Globus pallidus (tissue), 1 donor: ENCODE measurements at places on chromosomes 13 and 19.

- no peak for DNase-seq
Observed at GRCh38 chr13:42836930-42837690, 55.7 kb downstream of the FAM216B start.

- DNase-seq = no peak
Observed at GRCh38 chr13:97288486-97288900, 66.4 kb downstream of the MBNL2 start.

GRCh38 chr13:39887387-39887786, 231.9 kb downstream of the COG6 start:
- no peak for DNase-seq

GRCh38 chr13:73492811-73493210, 434.0 kb downstream of the KLF5 start:
- no peak for DNase-seq

- no peak for DNase-seq
Observed at GRCh38 chr19:2969104-2969504, 8.3 kb upstream of the TLE6 start.

DNA sequence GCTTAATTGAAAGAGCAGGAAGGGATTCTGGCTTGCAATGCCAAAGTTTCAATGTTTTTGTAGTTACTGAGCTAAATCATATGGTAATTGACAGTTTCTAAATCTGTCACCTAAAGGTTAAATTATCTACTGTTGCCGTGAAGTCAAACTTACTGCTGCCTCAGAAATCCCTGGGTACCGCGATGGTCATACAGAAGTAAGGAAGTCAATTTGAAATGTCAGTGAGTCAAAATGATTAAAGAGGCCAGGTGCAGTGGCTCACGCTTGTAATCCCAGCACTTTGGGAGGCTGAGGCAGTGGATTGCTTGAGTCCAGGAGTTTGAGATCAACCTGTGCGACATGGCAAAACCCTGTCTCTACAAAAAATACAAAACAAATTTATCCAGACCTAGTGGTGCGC, 48.8 kb upstream of the TPM4 start:
- no peak for DNase-seq

DNA sequence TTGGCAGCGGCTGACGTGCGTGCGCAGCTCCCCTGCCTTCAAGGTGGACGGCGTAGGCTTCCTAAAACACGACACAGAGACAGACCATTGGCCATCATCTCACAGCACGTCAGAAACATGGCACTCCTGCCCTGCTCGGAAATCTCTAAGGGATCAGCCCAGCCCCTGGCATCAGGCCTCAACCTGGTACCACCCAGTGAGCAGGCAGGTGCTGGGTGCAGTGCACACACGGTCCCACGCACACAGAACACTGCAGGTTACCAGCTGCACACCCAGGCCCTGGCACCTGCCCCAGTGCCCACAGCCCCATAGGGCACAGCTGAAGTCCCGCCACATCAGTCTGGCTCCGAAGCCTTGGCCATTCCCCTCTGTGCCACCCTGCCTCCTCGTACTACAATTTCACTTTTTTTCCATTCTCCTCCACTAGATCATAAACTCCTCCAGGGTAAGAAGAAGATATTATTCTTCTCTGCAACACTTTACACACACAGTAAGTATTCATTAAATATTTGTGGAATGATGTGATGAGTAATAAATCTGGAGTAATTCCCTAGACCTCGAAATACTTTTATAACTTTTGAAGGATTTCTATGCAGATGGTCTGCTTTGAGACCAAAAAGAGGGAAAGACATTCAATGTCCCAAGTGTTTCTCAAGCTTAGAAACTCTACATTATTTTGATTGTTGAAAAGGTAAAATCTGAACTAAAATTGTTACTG, 156.4 kb downstream of the COL4A1 start:
- no peak for DNase-seq

DNA sequence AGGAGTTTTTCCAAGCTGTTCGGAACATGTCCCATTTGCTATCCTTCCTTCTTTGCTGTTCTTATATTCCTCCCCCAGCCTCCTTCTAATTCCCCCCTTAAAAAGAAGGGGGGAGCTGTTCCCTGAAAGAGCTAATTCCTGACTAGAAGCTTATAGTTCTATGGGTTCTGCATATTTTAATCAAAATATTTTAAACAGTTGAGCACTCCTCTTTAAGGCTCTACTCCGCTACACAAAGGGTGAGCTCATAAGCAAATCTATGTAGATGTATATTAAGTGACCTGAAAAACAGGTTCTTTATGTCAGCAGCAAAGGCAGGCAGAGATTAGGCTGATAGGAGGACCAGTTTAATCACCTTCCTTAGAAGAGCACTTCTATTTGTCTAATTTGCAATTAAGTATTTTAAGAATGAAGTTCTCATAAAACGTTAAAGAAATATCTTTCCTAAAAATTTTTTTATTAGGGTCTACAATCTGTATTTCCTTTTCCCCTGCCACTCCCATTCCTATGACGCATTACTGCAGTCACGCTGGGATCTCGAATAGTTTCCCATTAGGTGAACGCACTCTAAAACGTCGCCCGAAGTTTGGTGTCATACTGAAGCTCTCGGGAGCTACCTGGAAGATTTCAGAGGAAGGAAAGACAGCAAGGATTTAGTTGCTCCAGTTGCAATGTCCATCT, 5.2 kb downstream of the EFNB2 start:
- DNase-seq = no peak

DNA sequence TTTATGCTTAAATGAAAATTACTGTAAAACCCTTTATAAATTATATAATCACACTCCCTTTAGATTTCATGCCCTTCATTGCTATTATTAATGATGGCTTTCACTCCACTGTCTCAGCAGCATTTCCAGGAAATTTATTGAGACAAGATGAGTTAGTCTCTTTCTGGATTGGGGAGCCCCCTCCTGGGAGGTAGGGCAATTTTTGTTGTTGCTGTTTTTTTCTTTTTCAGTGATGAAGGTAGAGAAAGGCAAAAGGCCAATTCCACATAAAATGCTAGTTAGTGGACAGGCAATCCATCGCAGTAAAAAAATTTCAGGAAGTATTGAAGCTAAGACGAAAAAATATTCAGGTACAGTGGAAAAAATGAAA, 80.2 kb downstream of the TEX26 start:
- DNase-seq = no peak

- no peak for DNase-seq
Observed at GRCh38 chr13:23705583-23705982, 135.4 kb downstream of the TNFRSF19 start.

DNA sequence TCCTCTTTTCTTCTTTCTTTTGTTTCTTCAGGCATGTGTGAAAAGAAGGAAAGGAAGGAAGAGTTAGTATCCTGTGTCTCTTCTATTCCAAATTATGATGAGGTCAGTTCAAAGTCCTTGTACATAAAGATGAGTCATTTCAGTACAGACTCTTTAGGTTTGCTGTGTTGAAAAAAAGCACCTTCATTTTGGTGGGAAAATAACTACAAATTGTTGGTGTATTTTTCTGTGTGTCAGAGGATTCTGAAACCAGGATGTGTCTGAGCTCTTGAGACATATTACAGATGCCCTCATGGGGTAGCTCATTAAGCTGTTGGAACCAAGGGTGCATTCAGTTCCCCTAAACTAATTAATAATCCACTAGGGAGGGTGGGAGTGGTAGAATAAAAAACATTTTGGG, 5.8 kb upstream of the HSPH1 start:
- DNase-seq = no peak

DNA sequence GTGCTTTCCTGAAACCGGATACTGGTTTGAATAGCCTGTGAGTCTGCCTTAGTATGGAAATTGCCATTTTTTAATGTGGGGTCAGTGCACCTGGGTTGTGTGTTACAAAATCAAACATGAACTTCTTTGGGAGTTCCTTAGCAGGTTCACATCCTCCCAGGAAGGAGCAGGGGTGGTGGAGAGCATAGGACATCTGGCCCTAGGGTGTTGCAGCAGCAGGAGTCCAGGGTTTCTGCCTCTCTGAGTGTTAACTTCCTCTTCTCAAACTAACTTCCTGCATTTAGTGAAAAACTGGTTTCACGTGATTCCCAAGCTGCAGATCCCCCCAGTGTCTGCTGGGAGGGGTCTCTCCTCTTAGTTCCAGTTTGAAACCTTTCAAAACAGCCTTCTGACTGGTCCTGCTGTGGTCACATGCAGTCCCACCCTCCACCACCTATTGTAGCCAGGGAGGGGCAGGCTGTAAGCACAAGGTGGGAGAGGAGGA, 7.2 kb downstream of the RNASEH2B start:
- peak; percentile 54 for DNase-seq
